ENCODE measurements at places on chromosomes 3 and 15.

GRCh38 chr15:29083161-29083560, 186.5 kb downstream of the NSMCE3 start:
- DNase-seq = no peak

DNA sequence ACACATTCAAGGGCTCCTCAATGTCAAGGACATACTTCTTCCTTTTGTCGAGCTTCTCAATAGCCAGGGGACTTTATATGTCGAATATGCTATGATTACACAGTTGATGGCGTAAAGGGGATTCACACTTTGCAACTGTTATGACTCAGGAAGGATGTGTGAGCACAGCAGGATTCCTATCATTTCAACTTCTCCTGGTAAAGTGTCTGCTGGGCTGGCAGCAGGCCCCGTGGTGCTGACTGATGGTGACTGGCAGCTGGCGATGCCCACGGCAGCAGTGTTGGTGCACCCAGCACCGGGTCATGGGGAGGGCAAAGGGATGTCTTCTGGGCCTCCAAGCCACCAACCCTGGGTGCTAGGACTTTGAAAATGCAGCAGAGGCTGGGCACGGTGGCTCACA, 44.8 kb upstream of the GNB5 start:
- DNase-seq = no peak

DNA sequence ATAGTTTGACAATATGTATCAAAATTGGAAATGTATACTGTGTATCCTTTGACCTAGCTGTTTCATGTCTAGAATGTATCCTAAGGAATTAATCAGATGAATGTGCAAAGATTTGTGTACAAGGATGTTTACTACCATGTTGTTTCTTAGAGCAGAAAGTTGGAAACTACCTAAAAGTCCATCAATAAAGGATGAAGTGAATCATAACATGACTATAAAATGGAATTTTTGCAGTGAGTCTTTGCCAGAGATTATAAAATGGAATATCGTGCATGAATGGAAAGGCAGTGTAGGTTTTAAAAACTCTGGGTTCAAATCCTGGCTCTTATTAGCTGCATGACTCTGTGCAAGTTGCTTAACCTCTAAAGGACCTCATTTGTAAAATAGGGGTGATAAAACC, 14.3 kb downstream of the POGLUT1 start:
- DNase-seq = no peak

GRCh38 chr3:157109267-157110141, 50.4 kb downstream of the CCNL1 start:
- DNase-seq = no peak

GRCh38 chr3:113179235-113179824, 32.0 kb upstream of the BOC start:
- no peak for DNase-seq

DNA sequence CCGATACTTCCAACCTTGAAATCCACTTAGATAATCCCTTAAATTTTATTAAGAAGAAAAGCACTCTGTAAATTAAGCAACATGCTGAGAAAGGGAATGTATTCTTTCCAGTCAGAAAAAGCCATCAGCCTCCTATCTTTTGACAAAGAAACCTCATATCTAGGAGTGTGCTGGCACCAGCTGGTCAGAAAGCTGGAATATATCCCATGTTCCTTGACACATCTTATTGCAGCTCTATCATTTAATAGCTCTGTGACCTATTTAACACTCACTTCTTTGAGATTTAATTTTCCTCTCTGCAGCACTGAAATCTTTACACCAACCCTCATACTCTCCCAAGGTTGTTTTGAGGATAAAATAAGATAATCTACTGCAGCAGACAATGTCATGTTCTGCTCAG, 30.4 kb upstream of the CAPN7 start:
- DNase-seq = no peak

- DNase-seq = no peak
Observed at GRCh38 chr15:71281256-71281655, 166.0 kb downstream of the THSD4 start.

- DNase-seq = peak; percentile 93
Observed at GRCh38 chr3:167734498-167735232, at the start of gene PDCD10. TSS of gene PDCD10 (minus strand) at chr3:167734892. CDS start at chr3:167720157, 14,735 bp downstream.

- DNase-seq = no peak
Observed at GRCh38 chr3:26703519-26703918, 80.9 kb downstream of the LRRC3B start.

- DNase-seq = peak; percentile 14
Observed at GRCh38 chr3:58492494-58492905, 604 bp downstream of the KCTD6 start.

GRCh38 chr15:68034719-68035293, 19.3 kb upstream of the PIAS1 start:
- DNase-seq = no peak

GRCh38 chr3:99952306-99952705, 134.6 kb downstream of the CMSS1 start:
- DNase-seq = no peak

- DNase-seq = no peak
Observed at GRCh38 chr3:132164469-132165092, 129.8 kb upstream of the CPNE4 start.

GRCh38 chr15:65942436-65942835, 73.1 kb downstream of the RAB11A start:
- no peak for DNase-seq

- DNase-seq = no peak
Observed at GRCh38 chr3:116242825-116243224, 202.5 kb downstream of the LSAMP start.

DNA sequence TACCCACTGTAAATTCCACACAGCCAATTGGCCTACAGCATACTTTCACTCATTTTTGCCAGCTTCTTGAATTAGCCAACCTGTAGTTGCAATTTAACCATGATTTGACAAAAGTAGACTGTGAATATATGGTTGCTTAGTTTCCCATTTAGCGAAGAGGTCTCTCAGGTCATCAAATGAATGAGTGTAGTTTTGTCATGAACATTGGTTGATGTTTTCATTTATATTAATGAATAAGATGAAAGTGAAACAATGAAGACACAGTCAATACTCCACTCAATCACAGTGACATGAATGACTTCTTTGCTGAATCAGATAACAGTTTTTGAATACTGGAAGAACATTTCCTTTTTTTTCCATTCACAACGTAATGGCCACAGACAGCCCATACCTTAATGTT, 15.3 kb upstream of the FAM3D start:
- no peak for DNase-seq
